ENCODE measurements at places on chromosomes 12 and 14.

- no peak for DNase-seq
Measured at GRCh38 chr12:123167329-123167728, 16.4 kb upstream of the PITPNM2 start.

- no peak for DNase-seq
Measured at GRCh38 chr12:19671695-19672094, 232.4 kb downstream of the AEBP2 start.

GRCh38 chr14:43019826-43020225 is 1413.2 kb downstream of the LRFN5 start:
- no peak for DNase-seq

- no peak for DNase-seq
Measured at GRCh38 chr14:64800000-64800399, 79.7 kb downstream of the SPTB start.

- DNase-seq = no peak
Measured at GRCh38 chr14:104135121-104135903, 3.1 kb upstream of the KIF26A start.

DNA sequence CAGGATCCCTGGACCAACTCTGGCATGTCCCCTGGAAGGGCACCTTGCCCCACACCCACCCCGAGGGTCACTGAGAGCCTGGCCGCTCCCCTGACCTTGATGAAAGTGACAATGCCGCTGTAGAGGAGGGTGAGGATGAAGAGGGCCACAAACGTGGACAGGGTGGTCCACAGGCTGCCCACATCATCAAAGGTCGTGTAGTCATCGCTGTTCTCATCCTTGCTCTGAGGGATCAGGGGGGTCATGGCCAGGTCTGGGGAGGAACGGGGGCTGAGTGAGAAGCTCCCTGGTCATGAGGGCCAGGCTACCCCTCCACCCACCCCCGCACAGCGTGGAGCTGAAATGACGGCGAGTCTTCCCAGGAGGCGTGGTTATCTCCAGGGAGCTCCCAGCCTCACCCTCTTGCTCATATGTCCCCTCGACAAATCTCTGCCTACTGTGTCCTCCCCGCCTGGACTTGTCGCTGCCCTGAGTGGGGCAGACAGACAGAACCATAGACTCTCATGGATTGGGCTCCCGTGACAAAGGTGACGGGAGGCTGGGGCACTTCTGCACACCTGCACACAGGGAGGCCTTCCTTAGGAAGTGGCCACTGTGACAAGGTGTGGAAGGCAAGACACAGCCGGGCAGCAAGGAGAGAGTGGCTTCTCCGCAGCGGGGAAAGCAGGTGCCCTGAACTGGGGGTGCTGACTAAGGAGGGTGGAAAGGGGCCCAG is 311.1 kb downstream of the TMEM121 start:
- DNase-seq = no peak

GRCh38 chr12:108815875-108816594 is 41.3 kb downstream of the SSH1 start:
- no peak for DNase-seq
